ENCODE measurements at places on chromosomes 13 and 19.

DNA sequence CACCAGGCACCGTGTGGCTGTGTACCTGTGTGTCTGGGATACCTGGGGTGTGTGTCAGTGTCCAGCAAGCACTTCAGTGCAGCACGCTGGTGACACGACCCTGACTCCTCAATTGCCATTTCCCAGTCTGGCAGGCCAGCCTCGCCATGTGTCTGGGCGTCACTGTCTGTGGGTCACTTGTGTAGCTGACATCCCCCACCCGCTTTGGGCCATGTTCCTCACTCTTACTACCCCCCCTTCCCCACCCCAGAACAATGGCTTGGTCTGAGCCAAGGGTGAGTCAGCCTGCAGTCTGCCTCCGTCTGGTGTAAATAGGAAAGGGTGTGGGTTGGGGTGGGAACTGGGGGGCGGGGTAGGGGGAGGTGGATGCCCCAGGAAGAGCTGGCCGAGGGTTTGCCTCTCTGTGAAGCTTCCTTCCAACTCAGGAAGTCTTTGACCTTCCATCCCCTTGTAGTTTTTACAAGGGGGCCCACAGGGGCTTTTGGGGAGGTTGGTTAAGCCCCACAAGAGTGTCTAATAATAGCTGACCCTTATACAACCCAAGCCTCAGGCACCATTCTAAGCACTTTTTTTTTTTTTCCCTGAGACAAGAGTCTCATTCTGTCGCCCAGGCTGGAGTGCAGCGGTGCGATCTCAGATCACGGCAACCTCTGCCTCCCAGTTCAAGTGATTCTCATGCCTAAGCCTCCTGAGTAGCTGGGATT is 17.6 kb downstream of the NOVA2 start:
- DNase-seq = no peak

DNA sequence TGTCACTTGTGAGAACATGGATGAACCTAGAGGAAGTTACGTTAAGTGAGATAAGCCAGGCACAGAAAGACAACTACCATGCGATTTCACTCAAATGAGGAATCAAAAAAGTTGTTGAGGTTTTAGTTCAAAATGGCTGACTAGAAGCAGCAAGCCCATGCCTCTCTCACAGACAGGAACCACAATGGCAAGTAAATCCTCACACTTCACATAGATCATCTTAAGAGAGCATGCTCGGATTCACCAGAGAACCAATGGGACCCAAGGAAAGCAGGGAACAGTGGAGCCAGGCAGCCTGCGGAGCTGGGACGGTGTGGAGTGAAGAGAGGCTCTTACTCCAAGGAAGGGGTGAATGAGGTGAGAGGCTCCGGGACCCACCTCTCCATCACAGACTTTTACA is 581.0 kb downstream of the UQCRFS1 start:
- no peak for DNase-seq

DNA sequence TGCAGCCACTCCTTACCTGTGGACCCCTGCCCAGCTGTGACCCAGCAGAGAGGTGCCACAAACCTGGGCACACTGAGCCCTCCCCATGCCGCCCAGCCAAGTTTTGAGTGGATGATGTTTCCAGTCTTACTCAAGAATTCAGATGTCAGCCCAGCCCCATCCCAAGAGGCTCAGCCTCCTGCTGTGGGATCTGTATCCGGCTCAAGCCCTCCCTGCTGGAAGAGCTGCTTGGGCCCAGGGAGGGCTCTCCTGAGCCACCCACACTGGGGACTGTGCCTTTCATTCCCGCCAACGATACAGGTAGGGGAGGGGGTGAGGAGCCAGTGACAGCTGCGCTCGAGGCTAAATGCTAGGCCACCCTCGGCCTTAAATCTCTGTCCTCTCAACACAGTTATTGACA is 5.9 kb upstream of the SLC7A9 start:
- no peak for DNase-seq

- no peak for DNase-seq
Observed at GRCh38 chr19:2415973-2416319, 11.4 kb downstream of the TIMM13 start.

- no peak for DNase-seq
Observed at GRCh38 chr13:23787464-23787863, 101.7 kb downstream of the MIPEP start.

GRCh38 chr19:1755467-1756171 is 2.3 kb downstream of the ONECUT3 start:
- DNase-seq = no peak

DNA sequence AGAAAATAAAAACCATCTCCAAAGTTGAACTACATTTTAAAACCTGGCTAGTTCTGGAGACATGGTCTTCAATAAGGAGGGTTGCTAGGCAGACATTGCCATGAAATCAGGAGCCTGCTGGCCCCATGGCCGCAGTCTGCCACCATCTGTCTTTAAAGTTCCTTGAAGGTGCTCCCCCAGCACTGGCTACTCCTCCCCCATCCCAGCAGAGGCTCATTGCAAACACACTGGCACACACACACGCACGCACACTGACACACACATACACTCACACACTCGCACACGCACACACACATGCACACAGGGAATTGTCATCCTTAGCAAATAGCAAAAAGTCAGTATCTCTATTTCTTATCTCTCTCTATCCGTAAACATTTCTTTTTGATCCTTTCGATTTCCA is 68.4 kb downstream of the ZIC5 start:
- DNase-seq = no peak

GRCh38 chr19:8333767-8334457 is 9.2 kb downstream of the KANK3 start:
- peak; percentile 66 for DNase-seq

GRCh38 chr19:6887316-6887715 is at the start of gene ADGRE1:
Gene ADGRE1 (plus strand): TSS chr19:6887579. CDS start chr19:6887609, 30 bp downstream.
- no peak for DNase-seq

DNA sequence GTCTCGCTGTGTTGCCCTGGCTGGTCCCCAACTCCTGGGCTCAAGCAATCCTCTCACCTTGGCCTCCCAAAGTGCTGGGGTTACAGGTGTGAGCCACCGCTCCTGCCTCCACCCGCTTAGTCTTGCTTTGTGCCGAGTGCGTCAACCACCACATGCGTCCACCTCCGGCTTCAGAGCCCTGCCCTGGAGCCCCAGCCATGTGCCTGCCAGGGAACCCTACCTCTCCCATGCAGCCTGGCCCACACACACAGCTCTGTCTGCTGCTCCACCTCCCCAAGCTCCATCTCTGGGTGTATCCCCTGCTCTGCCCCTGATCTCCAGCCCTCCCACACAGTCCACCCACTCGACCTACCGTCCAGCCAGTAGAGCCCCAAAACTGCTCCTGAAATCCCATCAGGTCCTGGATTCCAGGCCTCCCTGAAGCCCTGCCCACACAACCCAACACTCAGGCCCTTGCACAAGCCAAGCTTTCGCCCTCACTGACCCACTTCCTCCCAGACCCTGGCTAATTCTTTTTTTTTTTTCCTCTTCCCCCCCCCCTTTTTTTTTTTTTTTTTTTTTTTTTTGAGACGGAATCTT is 9.6 kb downstream of the CYP2F1 start:
- no peak for DNase-seq

DNA sequence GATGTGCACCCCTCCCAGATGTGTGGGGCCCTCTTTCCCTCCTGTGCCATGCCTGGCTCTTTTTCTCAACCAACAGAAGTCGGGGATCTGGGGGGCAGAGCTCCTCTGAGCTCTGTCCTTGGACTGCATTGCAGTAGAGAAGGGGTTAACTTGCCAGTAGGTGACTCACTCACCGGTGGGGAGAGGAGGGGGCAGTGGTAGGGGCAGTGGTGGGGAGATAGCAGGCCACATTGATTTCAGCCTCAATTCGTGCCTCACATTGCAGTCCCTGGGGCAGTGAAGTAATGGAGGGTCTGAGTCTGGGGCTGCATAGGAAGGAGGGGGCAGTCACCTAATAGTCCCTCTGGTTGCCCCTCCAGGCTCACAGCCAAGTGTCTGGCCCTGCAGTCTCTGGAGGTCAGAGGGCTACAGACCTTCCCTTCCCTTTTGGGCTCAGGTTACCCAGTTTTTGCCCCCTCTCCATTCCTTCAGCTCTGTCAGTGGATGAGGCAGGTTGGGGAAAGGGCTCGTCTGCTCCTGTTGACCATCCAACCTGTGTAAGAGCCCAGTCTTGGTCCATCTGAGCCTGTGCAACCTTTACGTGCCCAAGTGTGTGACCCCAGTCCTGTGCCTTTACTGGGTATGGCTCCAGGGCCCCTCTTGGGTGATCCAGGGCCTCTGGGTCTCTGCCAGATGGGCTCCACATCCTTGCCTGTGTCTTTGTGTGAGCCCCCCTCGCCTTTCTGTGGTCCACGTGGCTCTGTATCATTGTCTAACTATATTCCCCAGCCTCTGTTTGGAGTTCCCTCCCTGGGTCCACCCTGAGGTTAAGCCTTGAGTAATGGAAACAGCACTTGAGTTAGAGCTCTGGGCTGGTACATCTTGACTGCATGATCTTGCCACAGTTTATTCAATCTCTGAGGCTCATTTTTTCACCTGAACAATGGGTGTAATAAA is 13.0 kb downstream of the CIC start:
- peak; percentile 71 for DNase-seq

DNA sequence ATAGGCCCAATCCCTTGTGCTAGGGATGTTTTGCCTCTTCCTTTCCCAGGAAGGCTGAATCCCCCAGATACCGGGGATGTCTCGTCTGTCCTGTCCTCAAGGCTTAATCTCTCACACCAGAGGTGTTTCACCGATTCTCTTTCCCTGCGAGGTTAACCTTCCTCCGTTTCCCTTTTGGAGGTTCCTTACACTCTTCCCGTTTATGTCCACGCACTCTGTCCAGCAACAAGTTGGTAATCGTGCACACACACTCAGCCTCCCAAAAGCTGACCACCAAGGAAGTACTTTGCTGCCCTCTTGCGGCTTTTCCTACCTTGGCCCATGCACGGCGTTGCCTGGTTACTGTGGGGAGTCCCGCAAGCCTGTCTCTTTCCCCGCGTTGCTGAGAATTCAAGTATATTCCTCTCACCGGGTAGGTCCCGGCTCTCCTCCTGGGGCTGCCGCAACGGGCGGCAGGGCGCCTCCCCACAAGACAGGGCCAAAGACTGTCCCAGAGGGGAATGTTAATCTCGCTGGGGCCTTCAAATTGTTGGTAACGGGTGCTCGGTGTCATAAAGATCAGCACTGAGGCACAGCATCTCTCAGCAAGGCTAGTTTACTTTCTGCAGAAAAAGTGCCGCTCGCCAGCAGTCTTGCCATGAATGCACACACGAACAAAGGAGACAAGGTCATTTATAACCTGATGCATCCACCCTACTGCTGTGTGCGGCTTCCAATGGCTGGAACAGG is 36.7 kb upstream of the CD177 start:
- DNase-seq = peak; percentile 92

- DNase-seq = peak; percentile 36
Observed at GRCh38 chr13:109213714-109214113, 572.7 kb downstream of the IRS2 start.

GRCh38 chr13:57877601-57878000 is 246.1 kb downstream of the PCDH17 start:
- DNase-seq = no peak

GRCh38 chr13:63614874-63615612 is 2199.4 kb upstream of the PCDH20 start:
- DNase-seq = no peak

DNA sequence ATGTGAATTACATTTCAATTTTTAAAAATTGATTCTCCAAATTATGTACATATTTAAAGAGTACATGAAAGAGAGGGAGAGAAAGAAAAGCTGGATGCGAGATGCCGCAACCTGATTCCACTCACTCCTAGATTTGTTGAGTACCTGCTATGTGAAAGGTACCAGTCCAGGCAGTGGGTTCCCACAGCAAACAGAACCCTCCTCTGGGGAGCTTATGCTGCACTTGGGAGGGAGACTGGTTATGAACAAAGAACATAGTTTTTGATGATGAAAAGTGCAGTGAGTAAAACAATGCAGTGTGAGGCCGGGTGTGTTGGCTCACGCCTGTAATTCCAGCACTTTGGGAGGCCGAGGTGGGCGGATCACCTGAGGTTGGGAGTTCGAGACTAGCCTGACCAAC is 43.4 kb downstream of the ACTN4 start:
- DNase-seq = no peak

DNA sequence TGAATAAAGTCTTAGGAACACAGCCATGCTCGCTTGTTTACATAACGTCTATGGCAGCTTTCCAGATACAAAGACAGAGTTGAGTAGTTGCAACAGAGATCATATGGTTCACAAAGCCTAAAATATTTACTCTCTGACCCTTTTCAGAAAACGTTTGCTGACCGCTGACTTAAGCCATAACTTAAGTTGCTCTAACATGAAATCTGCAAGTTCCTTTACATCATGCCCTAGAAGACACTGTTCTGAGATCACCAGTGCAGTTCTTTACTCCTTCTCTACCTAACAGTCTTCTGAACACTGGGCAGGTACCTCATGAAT is 166.4 kb downstream of the DCLK1 start:
- no peak for DNase-seq

DNA sequence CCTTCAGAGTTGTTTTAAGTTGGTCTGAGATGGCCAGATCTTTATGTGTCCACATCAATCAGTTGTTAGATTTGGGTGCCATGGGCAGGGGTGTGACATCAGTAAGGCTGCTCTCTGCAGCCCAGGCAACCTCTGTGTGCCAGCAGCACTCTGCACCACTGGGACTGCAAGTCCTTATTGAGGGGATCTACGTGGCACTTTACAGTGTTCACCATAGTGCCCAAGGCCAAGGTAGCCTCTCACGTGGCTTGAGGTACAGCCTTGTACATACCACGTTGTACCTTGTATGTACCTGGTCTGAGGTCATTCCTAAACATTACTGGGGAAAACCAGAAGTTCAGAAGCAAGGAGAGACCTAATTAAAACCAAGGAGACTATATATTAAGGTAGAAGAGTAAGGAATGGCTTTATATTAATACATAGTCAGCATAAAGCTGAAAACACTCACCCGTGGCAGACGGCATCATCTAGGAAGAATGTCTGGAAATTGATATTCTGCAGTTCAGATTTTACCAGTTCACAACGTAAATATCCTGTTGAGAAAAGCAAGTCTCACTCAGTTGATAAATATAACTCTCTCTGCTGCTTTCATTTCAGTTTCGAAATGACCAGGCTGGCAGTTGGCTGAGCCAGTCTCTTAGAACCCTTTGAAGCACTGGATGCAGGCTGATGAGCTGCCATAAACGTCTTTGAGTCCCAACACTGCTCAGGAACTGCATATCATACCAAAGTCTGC is 128.8 kb downstream of the ZDHHC20 start:
- DNase-seq = no peak

GRCh38 chr13:113585896-113586295 is 1.3 kb downstream of the TFDP1 start:
- DNase-seq = no peak

DNA sequence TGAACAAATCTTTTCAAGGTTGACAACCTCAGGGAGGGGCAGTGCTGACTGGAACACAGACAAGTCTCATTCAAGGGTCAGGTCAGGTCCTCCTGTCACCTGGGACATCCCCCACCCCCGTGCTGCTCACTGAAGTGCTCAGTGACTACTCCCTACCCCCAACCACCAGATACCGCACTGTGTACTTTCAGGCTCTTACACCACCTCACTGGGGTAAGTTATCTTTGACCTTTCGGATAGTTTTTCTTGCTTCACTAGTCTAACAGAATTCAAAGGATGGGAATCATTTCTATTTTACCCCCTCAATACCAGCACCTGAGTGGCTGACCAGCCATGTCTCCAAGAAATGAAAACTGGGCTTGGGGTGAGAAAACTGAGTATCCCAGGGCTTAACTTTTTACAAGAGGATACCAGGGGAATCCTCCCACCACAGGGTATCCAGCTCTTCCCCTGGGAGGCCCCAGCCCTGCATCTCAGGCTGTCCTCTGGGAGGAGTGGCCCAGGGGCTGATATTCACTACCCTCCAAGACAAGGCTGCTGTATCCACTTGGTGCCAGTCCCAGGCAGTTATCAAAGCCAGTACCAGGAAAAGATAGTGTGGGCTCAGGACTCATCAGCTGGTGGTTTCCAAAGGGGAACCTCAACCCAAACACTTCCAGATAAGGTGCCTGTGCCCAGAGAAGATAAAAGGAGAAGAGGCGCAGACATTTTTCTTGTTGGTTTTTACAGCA is 2.1 kb downstream of the ZNF563 start:
- no peak for DNase-seq

Measured in H9 (cell line).